ENCODE measurements at places on chromosomes 7 and 10.
A peak's percentile ranks its signal among the peaks of the same experiment; 100 is the strongest.

DNA sequence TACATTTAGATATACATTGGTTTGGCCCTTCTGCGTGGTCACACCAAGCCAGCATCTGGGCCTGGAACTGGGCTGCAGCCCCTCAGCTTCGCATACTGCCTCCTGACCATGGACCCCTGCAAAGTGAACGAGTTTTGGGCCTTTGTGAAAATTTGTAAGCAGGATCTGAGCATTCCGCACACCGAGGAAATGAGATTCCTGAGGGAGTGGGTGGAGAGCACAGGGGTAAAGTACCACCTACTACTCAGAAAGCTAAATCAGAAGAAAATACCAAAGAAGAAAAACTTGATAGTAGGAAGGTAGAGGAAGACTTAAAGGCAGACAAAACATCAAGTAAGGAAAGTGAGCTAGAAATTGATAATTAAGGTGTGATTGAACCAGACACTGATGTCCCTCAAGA lies 22.5 kb upstream of the NT5C2 start:
- no peaks in the 10 kb centered on the region for H3K36me3 ChIP-seq
- H3K4me3 ChIP-seq = no peak overlapping the region
- H3K27me3 ChIP-seq = peaks cover 4% of the 10 kb centered on the region
- no peaks in the 10 kb centered on the region for H3K4me1 ChIP-seq

DNA sequence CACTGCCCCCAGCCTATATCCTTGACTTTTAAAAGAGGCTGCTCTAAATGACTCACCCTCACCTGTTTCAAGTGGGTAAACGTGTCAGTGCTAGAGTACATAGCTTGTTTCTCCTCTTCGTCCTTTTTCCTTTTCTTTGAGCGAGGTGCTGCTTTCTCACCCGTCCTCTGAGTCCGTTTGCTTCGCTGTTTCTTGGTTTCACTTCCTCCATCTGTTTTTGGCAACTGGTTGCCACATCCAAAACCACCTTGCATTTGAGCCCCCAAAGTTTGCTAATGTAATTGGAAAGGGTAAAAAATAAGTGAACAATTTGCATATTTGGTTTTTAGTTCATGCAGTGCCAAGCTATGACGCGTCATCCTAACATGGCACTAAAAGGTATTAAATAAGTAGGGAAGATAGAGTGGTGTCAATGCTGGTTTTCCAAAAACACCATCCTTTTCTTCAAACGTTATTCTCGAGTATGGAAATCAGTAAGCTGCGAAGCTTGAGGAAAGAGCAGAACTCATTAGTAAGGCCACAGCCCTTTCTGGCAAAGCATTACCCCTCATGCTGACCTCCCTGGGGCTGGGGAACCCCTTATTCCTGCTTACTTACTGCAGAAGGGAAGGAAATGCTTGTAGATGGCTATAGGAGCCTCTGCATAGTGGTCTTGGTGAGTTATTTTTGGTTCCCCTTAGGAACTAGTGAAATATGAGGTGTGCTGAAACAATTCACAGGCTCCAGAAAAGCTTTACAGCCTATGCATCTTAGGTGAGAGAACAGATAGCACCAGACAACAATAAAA lies 133.5 kb downstream of the GALNT11 start:
- H3K27me3 ChIP-seq = no peaks in the 10 kb centered on the region
- H3K36me3 ChIP-seq = peaks cover 66% of the 10 kb centered on the region
- H3K4me3 ChIP-seq = peak overlapping the region; percentile 35
- peaks cover 6% of the 10 kb centered on the region for H3K4me1 ChIP-seq
- DNase-seq = no peak
- peak overlapping the region; percentile 2 for H3K27ac ChIP-seq

- H3K4me1 ChIP-seq = peaks cover 5% of the 10 kb centered on the region
- no peak overlapping the region for H3K27ac ChIP-seq
- peaks cover 4% of the 10 kb centered on the region for H3K27me3 ChIP-seq
- DNase-seq = peak; percentile 52
Observed at GRCh38 chr7:32481176-32481575, 9.0 kb downstream of the LSM5 start.

GRCh38 chr10:103706762-103707161 lies 148.6 kb downstream of the SH3PXD2A start:
- peaks cover 4% of the 10 kb centered on the region for H3K4me1 ChIP-seq
- DNase-seq = no peak
- no peaks in the 10 kb centered on the region for H3K36me3 ChIP-seq

- no peak overlapping the region for H3K4me3 ChIP-seq
- H3K27me3 ChIP-seq = peaks cover 2% of the 10 kb centered on the region
- H3K36me3 ChIP-seq = peaks cover 3% of the 10 kb centered on the region
- no peak overlapping the region for H3K27ac ChIP-seq
Observed at GRCh38 chr10:70130878-70131559, 1.6 kb downstream of the AIFM2 start.

DNA sequence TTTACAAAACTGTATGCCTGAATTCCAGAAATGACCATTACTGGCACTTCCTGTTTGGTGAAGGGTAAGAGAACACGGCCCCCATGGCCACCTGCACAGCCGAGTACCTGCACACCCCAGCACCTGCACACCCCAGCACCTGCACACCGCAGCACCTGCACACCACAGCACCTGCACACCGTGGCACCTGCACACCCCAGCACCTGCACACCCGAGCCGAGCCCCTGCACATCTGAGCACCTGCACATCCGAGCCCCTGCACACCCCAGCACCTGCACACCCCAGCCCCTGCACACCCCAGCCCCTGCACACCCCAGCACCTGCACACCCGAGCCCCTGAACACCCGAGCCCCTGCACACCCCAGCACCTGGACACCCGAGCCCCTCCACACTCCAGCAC lies 243.5 kb downstream of the DNAJB6 start:
- peaks cover 9% of the 10 kb centered on the region for H3K4me1 ChIP-seq
- no peak overlapping the region for H3K4me3 ChIP-seq
- H3K27ac ChIP-seq = no peak overlapping the region

GRCh38 chr7:97851683-97852082 lies 20.5 kb downstream of the ASNS start:
- no peak for DNase-seq
- H3K27ac ChIP-seq = no peak overlapping the region
- no peaks in the 10 kb centered on the region for H3K4me1 ChIP-seq
- peaks cover 46% of the 10 kb centered on the region for H3K36me3 ChIP-seq

DNA sequence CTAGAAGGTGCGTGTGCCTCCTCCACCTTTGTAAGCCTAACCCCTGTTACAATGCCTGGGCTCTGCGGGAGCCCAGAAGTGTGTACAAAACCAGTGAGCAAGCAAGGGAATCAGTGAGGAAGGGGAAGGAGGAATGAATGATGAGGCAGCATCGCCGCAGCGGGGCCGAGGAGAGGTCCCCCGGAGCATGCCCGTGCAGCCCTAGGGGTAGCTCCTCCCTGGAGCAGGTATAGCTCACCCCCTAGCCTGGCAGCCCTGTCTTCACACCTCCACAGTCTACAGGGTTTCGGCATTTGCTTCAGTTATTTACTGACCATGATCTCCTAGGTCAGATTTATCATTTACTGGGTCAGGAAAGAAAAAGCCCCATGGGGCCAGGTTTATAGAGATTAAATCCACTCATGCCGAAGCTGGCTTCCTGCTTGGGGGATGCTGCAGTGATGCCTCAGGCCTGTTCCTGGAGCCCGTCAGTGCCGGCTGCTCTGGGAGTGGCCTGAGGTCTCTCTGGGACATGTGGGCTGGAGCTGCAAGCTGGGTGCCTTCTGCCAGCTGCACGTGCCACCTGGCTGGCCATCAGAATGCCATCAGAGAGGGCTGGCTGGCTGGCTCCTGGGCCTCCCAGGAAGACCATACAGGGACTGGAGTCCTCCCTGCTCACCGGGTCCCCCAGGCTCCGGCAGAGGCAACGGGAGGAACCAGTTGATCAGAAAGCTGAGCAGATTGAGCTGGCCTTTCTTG lies 138.9 kb downstream of the GRK5 start:
- no peak for DNase-seq
- no peak overlapping the region for H3K27ac ChIP-seq
- H3K36me3 ChIP-seq = peaks cover 40% of the 10 kb centered on the region
- no peak overlapping the region for H3K4me3 ChIP-seq

- DNase-seq = no peak
- no peaks in the 10 kb centered on the region for H3K4me1 ChIP-seq
- no peak overlapping the region for H3K27ac ChIP-seq
- H3K27me3 ChIP-seq = peaks cover 2% of the 10 kb centered on the region
- no peaks in the 10 kb centered on the region for H3K36me3 ChIP-seq
Observed at GRCh38 chr10:21399392-21400035, 126.0 kb downstream of the SKIDA1 start.

DNA sequence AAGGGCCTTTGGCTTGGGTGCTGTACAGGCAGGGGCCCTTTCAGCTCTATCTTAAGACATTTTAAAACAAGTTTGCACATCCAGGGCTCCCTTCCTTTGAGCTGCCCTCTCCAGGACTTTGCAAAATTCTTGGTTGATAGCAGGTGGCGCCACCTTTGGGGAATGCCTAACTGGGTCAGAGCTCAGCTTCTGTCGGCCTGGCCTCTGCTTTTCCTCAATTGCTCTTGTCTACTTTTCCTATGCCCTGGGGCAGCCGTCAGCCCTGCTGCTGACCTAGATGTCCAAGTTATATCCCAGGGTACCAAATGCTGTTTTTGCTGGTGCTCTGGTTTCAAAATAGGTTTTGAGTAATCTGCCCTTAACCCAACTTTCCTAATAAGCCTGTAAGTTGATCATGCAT lies 65.8 kb downstream of the APBB1IP start:
- H3K27ac ChIP-seq = peak overlapping the region; percentile 7
- H3K4me1 ChIP-seq = peaks cover 7% of the 10 kb centered on the region
- no peaks in the 10 kb centered on the region for H3K27me3 ChIP-seq
- H3K36me3 ChIP-seq = peaks cover 66% of the 10 kb centered on the region

DNA sequence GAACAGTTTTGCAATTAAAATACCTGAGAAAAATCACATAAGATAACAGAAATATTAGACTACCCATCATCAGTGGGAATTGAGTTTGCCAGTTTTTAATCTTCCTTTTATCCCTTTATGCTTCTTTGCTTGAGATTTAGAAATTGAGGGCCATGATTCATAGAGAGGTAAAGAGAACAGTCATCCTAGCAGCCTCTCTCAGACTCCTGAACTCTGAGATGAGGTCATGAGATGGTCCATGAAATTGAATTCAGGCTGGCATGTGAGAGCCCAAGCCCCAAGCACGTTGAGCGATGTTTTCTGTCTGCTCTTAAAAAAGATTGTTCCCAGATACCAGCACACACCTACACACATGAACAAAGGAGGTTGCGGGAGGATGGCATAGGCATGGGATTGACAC lies 91.1 kb downstream of the CREB5 start:
- H3K4me1 ChIP-seq = no peaks in the 10 kb centered on the region
- H3K27me3 ChIP-seq = peaks cover 4% of the 10 kb centered on the region
- no peak overlapping the region for H3K27ac ChIP-seq
- no peaks in the 10 kb centered on the region for H3K36me3 ChIP-seq
- no peak overlapping the region for H3K4me3 ChIP-seq
- no peak for DNase-seq

All from activated CD4-positive, alpha-beta T cell treated with anti-CD3 and anti-CD28 coated beads, Interleukin-2, amount 10 ng/mL, durations not matched to agents 24 days and 14 days (primary cell).